Fibroblast of pulmonary artery (primary cell): ENCODE measurements at places on chromosomes 2 and 18.

GRCh38 chr2:133421516-133422324 is 146.5 kb downstream of the NCKAP5 start:
- peak; percentile 3 for DNase-seq

GRCh38 chr2:198186257-198186656 is 381.9 kb downstream of the PLCL1 start:
- DNase-seq = no peak

- no peak for DNase-seq
Observed at GRCh38 chr2:190744041-190744440, 95.2 kb downstream of the NAB1 start.

DNA sequence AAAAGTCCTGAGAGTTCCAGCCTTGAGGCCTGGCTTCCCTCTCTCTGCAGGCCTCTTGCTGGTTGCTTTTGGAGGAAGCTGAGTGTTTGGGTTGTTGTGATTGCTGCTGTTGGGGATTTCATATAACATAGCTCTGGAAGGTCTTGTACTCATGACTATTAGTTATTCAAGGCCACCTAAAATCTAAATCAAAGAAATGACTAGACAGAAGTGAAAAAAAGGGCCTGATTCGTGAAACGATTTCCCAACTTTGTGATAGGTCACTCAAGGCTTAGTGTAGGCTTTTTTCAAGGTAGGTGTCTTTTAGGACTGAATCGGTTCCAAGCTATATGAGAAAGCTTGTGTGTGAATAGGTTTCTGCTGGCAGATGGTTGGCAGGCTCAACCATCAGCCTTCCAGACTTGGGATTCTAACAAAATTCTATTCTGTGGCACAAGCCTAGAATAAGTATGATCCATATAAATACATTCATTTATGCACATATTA is 164.4 kb downstream of the FMNL2 start:
- DNase-seq = no peak

DNA sequence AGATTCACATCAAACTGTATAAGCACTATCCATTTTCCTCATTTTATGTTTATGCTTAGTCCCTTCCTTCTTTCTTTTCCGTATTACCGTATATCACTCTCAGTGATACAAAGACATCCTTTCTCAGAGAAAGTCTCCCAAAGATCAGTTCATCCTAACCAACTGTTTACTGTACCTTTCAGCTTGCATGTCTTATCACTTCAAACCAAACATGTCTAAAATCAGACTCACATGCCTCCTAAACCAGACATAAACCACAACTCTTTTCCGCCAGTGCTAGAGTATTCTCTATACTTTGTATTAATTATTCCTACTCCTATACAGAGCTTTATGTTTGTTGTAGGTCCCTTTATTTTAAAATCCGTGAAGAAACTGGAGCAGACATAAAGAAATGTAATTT is 41.5 kb downstream of the KCMF1 start:
- no peak for DNase-seq

GRCh38 chr2:224884188-224884587 is 158.1 kb downstream of the DOCK10 start:
- DNase-seq = peak; percentile 69

- DNase-seq = peak; percentile 36
Observed at GRCh38 chr2:143807671-143808070, 678.5 kb downstream of the ARHGAP15 start.

GRCh38 chr18:31436825-31437224 is 10.7 kb upstream of the DSG3 start:
- DNase-seq = no peak

DNA sequence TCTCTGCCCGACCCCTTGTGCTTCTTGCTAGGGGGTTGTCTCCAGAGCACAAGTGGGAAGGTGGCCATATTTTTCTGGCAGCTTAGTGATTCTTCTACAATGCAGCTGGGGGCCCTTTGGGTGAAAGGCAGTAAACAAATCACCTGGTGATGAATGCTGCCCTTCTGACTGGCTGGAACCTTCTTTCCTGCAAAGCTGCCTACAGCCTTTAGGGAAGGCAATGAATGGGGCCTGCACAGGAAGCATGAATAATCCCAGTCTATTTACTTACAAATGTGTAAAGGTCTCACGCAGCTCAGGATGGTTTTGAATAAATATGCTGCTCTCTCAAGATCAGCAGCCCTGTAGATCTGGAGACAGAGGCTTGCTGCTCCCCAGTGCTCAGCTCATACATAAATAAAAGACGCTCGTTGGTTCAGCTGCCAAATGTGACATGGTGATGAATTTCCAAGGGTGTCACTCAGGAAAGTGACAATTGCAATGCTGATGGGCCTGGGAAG is 289.2 kb downstream of the TDRD15 start:
- no peak for DNase-seq

GRCh38 chr18:79577451-79578395 is 101.9 kb upstream of the CTDP1 start:
- peak; percentile 84 for DNase-seq
